Left renal cortex interstitium (tissue), 4 donors: ENCODE measurements at places on chromosomes 6 and 20. TPM values are rescaled to one million over a fixed set of nuclear protein-coding genes. Genes with fewer than 3 reads are reported as not detected.
A peak's percentile ranks its signal among the peaks of the same experiment; 100 is the strongest.

DNA sequence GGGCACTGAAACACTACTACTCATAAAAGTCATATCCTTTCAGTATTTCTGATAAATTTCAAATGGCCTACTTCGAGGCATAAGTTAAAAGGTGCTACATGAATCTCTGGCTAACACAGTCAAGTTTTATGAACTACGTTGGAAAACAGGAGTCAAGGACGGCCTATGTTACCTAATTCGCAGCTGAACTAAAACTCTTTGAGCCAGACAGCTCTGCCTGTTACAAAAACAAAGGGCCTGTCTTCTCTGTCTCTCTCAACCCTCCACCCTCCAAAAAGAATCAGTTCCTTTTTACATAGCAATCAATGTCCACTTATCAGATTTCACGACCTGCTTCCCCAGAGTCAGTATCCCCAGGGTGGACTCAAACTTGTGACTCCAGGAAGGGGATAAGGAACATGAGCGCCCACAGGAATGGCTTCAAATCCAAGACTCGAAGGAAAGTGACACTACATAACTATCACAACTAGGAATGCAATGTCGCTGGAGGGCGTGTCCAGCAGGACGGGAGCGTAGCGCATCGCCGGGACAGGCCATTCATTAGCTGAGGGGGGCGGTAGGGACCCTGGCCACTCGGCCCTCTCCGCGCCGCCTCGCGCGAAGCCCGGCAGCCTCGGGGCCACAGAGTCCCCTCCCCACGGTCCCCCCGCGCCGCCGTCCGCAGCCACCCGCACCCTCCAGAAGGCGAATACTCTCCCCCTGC, 591 bp downstream of the IBTK start:
- peak; percentile 60 for DNase-seq

GRCh38 chr6:43172104-43173007, 1.3 kb downstream of the SRF start:
- DNase-seq = no peak

DNA sequence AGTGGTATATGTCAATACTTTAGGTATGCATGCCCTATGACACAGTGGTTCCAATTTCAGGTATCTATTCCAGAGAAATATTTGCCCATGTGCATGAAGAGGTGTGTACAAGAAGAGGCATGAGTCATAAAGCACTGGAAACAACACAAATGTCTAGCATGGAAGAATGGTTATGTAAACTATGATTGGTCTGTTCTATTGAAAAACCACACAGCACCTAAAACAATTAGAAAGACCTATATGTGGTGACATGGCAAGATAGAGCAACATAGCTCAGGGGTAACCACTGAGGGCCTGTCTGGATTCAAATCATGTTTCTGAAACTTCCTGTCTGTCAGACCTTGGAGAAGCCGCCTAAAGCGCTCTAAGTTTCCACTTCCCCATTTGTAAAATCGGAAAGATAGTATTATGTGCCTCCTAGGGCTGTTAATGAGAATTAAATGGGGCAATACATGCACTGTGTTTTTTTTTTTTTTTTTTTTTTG, 76.0 kb upstream of the SHLD1 start:
- DNase-seq = no peak

- no peak for DNase-seq
Measured at GRCh38 chr6:151655099-151655498, 152.4 kb upstream of the ESR1 start.

GRCh38 chr6:22457996-22458395, 111.4 kb upstream of the HDGFL1 start:
- DNase-seq = no peak

DNA sequence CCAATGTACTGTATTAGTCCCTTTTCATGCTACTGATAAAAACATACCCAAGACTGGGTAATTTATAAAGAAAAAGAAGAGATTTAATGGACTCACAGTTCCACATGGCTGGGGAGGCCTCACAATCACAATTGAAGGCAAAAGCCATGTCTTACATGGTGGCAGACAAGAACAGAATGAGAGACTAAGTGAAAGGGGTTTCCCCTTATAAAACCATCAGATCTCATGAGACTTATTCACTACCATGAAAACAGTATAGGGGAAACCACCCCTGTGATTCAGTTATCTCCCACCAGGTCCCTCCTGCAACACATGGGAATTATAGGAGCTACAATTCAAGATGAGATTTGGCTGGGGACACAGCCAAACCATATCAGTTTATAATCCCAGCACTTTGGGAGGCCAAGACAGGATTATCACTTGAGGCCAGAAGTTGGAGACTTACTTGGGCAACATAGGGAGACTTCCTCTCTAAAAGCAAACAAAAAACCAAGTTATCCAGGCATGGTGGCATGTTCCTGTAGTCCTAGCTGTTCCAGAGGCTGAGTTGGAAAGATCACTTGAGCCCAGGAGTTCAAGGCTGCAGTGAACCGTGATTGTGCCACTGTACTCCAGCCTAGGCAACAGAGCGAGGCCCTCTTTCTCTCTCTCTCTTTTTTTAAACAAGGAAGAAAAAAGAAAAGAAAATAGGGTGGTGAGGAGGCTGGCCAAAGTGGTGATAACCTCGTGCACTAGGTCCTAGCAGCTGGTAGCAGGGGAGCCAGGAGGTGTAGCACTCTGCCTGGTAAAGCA, 22.9 kb upstream of the DDR1 start:
- DNase-seq = no peak

DNA sequence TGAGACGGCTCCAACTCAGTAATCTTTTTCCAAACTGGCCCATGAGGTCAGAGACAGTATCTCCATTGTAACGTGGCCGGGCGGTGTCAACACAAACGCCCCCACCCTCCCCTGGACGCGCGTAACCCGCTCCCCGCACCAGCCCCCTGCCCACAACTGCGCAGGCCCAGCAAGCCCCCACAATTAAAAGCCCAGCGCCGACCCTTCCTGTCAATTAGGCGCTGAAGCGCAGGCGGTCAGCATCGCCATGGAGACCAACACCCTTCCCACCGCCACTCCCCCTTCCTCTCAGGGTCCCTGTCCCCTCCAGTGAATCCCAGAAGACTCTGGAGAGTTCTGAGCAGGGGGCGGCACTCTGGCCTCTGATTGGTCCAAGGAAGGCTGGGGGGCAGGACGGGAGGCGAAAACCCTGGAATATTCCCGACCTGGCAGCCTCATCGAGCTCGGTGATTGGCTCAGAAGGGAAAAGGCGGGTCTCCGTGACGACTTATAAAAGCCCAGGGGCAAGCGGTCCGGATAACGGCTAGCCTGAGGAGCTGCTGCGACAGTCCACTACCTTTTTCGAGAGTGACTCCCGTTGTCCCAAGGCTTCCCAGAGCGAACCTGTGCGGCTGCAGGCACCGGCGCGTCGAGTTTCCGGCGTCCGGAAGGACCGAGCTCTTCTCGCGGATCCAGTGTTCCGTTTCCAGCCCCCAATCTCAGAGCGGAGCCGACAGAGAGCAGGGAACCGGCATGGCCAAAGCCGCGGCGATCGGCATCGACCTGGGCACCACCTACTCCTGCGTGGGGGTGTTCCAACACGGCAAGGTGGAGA, at the start of the genes HSPA1A and HSPA1L:
TSS of gene HSPA1A (plus strand) at position 519 of the 814 bp plus-strand sequence. CDS start at position 733, 214 bp downstream.
TSS of gene HSPA1L (minus strand) at position 259 of the 814 bp plus-strand sequence. CDS start 3,311 bp downstream, outside the sequence.
- peak; percentile 95 for DNase-seq

DNA sequence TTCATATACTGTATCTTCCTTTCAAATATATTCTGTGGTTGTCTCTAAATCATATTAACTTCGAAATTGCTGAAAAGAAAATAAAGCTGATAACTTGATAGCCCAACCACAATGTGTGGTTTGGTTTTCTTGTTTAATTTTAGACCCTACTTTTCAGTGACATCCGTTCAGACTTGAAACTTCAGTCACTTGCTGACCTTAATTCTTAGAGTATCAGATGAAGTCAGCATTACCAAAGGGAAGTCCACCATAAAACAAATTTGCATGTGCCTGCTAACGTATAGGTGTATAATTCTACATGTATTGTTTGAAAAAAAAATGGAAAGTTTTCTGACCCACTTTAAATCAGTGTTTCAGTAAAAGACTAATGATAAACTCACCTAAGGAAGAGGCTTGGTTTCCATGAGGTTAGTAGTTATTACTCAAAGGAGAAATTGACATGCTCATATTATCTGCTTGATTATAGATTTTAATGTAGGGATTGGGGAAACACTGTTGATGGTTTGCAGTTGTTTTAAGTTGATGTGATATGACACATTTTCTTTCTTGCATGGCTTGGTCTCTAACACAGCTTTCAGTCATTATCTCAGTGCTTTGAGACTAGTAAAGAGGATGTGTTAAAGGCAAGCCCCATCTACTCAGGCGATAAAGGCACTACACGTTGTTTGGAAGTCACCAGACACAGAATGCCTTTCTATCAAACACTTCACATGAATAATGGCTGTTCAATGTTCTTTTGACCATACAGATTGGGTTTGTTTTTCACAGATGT, 5.2 kb upstream of the IL17A start:
- DNase-seq = no peak

DNA sequence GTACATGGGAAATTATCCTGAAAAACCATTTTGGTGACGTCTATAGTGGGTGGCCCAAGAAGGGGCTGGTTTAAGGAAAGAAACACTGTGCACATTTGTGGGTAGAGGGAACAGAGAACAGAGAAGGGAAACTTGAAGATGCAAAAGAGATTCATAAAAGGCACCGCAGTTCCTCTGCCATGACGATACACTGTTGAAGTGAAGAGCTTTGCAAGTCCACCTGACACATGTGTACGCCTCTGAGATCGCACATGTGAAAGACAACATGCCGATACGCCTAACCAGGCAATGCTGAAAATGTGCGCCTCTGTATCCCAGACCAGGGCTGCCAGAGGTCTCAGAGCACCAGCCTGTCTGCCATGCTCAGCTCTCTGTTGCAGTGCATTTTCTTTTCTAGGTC, 180.9 kb downstream of the KIF16B start:
- no peak for DNase-seq

The NHLRC1 gene
- 1.7 TPM for polyA plus RNA-seq

The HAO1 gene
- polyA plus RNA-seq = 0.06 TPM
